Hepatocyte (in vitro differentiated cells): ENCODE measurements at places on chromosomes 7 and 10. TPM values are rescaled to one million over a fixed set of nuclear protein-coding genes. Genes with fewer than 3 reads are reported as not detected.
A peak's percentile ranks its signal among the peaks of the same experiment; 100 is the strongest.

The TYW1 gene
- 18.5 and 19.8 TPM in 2 replicates for total RNA-seq

DNA sequence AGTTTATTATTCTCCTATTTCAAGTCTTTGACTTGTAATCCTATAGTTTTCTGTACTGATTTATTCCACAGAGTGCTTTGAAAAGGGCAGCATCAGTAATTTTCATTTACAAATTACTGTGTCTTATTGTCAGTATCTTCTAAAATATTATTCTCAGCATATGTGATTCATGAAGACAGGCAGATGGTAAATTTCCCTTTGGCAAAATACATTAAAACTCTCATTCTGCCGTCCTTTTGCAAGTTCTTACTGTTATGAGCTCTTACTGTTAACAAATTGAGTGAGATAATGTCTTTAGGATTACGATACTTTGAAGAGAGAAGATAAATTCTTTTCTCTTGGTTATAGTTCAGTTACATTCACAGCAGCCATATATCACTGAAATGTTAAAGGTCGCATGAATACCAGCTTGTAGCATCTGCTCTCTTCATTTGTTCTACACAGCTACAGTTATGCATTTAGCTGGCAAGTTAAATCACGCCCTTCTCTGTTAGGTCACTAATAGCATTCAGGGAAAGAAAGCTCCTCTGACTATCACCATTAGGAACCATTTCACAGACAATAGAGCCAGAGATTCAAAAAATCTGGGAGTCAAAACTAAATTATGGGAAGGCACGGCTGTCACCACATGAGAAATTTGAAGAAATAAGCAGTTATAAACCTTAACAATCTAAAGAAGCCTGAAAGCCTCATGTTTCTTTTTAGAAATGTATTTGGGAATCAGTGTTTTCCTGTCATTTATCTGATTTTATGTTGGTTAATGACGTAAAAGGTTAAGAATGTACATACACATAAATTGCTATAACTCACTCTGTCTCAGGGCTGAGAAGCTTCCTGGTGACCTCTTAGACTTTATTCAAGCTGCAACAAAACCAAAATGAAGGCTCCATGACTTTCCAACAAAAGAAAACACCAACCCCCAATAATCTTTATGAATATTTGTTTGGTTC is 109.6 kb upstream of the SP4 start:
- no peak for DNase-seq

The LBX1 gene
- total RNA-seq = not detected in 2 replicates

DNA sequence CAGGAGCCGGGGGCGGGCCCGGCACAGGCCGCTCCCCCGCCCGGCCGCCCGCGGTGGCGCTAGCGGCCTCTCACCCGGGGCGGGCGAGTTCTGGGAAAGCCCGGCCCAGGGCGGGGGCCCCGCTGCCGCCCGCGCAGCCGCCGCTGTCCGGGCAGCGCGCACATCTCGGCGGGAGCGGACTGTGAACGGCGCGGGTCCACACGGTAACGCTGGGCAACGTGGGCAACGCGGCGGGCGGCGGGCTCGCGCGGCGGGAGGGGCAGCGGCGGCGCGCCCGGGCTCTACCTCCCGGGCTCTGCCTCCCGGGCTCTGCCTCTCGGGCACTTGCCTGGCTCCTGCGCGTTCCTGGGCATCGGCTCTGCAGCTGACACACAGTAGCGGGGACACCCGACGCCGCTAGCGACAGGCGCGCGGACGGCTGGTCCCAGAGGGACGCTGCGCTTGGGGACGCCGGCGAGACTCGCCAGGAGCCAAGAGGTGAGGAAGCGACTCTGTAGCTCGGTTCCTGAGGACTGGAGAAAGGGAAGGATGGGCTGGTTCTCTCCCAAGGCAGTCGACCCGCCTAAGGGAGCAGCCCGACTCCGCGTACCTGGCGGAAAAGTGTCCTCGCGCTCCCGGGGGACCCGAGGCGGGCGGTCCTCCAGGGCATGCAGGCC is at the start of gene PLCE1:
TSS of gene PLCE1 (plus strand) at position 150 of the 656 bp plus-strand sequence. CDS start 37,116 bp downstream, outside the sequence.
- peak; percentile 89 for DNase-seq

DNA sequence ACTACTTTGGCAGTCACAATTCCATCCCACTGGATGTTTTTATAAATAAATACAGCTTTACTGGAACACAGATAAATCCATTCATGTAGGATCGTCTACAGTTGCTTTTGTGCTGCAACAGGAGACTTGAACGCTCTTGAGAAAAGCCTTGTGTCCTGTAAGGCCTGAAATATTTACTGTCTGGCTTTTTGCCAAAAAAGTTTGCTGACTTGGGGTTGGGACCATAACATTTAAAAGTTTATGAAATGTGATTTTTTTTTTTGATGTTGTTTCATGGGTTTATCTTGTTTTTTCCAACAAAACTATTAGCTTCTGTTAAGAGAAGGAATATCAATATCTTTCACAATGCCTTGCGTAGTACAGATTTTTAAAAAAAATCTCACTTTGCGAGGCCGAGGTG is 71.1 kb upstream of the MINDY3 start:
- DNase-seq = no peak

DNA sequence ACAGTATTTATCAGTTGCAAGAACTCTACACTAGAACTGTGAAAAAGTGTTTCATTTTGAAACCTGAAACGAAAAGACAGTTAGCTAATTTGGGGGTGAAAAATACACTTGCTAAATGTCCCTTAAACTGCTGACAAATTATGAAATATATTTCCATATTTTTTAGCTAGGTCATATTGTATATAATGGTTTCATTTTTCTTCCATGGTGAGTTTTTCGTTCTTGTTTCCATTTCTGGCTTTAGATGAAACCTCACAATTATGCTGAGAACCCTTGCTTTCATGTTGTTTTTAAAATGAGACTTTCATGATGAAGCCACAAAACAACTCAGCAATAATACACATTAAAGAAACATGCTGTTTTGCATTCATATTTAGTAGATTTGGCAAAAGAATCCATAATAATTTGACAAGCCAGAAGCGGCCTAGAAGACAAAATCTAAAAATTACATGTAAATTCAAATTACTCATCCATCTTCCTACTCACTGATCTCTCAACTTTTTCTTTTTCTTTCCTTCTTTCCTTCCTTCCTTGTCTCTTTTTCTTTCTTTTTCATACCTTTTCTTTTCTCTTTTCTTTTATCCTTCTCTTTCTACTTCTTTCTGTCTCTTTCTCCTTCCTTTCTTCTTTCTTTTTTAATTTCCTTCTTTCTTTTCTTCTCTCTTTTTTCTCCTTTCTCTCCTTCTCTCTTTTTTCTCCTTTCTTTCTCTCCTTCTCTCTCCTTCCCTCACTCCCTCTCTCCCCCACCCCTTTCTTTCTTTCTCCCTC is 46.5 kb upstream of the ITGB8 start:
- no peak for DNase-seq

DNA sequence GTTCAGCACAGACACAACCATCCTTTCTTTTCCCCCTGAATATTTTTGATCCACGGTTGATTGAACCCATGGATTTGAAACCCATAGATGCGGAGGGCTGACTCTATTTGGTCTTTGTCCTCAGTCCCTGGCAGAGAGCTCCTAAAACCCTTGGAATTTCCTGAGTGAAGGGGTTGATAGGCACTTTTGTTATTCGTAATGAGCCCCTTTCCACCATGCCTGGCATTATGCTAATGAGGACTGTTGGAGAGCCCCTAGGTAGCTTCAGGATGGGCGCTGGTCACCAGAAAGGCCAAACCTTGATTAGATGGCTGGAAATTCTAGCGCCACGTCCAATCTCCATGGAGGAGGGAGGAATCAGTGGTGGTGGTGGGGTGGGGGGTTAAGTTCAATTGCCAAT is 205.8 kb upstream of the GRB10 start:
- DNase-seq = no peak

DNA sequence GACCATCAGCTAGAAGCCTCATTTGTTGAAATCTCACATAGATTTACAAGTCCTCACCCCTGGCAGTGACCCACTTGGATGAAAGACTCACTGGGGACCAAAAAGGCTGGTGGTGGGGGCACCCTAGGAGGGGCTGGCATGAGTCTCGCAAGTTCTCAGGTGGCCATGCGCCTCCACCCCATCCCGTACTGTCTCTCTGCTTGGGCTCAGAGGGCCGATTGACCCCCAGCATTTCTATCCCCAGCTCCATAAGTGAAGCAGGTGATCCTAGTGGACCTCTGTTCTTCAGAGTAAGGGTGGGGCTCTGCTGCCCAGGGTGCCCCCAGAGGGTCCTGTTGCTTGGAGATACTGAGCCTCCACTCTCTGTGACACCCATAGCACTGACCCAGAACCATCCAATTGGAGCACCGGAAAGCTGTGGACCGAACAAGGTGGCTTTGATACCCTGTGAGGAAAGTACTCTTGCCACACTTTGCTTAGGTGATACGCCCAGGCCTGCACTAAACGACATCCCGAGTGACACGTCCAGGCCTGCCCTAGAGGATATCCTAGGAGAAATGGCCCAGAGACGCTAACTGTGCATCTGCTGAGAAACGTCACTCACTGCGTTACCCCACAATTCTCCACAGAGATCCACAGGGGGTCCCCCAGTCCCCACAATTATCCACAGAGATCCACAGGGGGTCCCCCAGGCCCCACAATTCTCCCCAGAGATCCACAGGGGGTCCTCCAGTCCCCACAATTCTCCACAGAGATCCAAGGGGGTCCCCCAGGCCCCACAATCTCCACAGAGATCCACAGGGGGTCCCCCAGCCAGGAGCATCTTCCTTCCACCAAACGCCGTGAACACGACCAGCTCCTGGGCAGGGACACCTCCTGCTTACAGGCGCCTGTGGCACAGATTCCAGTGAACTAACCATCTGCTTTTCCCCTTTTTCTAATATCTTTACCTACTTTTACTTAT is 262.9 kb downstream of the PTPRN2 start:
- no peak for DNase-seq

The ALKBH4 gene
- total RNA-seq = 10.1 and 13.3 TPM in 2 replicates

DNA sequence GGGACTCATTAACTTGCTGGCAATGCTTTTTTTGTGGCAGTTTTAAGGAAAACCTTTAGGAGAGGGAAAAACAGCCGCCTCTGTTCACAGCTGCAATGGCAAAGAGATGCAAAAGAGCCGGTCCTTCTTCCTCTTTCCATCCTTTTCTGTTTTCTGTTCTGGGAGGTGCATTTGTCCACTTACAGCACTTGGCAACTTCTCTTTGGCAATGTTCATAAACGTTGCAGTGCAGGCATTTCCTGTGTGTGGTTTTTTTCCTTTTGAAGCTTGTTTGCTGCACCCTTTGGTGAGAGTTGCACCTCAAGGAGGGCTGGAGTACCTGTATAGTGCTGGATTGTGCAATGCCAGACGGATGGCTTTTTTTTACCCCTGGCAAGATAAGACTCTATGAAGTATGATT is 53.9 kb upstream of the HABP2 start:
- DNase-seq = no peak
